ENCODE measurements at places on chromosomes 7 and 10. TPM values are rescaled to one million over a fixed set of nuclear protein-coding genes. Genes with fewer than 3 reads are reported as not detected.

DNA sequence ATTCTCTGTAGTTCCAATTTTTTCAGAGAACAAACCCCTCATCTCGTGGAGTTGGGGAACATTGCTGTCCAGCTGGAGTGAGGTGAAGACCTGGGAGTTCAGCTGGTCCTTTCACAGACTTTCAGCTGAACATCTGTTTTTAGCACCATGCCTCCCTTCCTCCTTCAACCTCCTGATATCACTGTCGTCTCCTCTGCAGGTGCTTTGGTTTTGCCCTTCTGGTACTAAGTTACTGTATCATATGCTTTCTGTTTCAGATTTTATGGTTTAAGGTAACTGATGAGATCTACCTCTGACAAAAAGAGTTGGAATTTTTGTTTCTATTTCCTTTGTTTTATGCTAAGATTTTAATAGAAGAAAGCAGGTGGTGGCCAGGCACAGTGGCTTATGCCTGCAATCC, 102.9 kb downstream of the ZNF438 start:
- no peak for DNase-seq

DNA sequence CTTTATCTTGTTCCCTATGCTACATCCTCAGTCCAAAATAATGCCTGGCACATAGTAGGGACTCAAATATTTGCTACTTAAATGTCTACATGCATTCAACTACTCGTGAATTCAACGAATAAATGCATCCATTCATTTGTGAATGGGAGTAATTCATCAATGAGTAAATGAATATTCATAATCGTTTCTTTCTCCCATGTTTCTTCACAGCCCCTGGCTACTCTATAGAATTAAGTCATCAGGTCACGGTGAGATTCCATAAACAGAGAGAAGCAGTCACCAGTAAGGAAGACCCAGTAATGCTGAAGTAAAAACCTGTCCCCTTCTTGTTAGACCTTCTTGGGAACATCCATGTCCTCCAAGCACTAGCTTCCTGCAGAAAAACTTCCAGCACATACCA, 48.4 kb downstream of the ATE1 start:
- DNase-seq: no peak

DNA sequence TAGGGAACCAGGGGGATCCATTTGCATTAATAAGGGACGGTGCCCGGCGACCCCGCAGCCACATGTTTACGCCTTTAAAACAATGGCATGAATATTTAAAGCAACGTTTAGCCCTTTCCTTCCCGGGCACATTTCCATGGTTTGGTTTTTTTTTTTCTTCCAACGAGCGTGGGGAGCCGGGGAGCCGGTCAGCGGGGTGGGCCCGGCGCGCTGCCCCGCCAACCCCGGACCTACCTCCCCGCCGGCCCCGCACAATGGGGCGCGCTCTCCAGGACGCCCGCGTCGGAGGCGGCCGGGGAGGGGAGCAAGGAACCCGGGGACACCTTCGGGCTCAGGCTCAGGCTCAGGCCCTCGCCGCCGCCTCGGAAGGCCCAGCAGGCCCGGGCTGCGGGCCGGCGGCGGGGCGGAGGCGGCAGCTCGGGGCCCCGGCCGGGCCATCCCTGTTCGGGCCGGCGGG, 1.0 kb downstream of the SEPHS1 start:
- peak; percentile 33 for DNase-seq

Gene DDC
- not detected for total RNA-seq

Gene PKD2L1
- not detected for total RNA-seq

DNA sequence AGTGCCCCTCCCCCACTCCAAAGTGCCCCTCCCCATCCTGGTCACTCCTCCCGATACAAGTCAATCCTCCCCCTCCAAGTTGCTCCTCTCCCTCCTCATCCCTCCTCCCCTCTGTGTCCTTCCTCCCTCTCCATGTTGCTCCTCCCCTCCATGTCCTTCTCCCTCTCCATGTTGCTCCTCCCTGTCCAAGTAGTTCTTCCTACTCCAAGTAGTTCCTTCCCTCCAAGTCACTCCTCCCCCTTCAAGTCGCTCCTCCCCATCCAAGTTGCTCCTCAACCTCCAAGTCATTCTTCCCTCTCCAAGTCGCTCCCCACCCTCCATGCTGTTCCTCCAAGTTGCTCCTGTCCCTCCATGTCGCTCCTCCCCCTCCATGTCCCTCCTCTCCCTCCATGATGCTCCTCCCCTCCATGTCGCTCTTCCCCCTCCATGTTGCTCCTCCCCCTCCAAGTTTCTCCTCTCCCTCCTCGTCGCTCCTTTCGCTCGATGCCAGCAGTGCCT, 8.6 kb upstream of the WBP1L start:
- peak; percentile 51 for DNase-seq

Data from left cardiac atrium (tissue), 4 donors.